ENCODE measurements at places on chromosomes 5 and 9. TPM values are rescaled to one million over a fixed set of nuclear protein-coding genes. Genes with fewer than 3 reads are reported as not detected.

GRCh38 chr9:126677188-126678084 lies 63.7 kb downstream of the LMX1B start:
- H3K27me3 ChIP-seq, result peaks cover 5% of the 10 kb centered on the region
- H3K4me3 ChIP-seq, result no peak overlapping the region
- H3K27ac ChIP-seq, result peak overlapping the region; percentile 60
- DNase-seq, result no peak
- no peaks in the 10 kb centered on the region for H3K36me3 ChIP-seq

DNA sequence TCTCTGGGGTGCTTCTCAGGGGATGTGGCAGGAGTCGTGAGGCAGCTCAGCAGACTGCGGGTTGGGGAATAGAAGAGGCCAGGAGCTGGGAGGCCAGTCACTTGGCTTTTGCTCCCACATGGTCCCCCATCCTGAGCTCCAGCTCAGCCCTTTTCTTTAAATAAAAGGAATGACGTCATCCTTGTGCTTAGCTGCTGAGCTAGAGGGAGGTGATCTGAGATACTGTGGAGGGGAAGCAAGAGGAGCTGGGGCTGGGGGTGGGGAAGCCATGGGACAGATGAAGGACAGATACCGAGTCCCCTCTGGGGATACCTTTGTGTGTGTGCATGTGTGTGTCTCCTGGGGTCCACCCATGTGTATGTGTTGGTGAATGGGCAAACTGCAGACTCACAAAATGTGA lies 89.0 kb upstream of the ARAP3 start:
- no peak for DNase-seq
- H3K36me3 ChIP-seq, result no peaks in the 10 kb centered on the region
- no peaks in the 10 kb centered on the region for H3K27me3 ChIP-seq
- H3K4me3 ChIP-seq, result no peak overlapping the region
- no peak overlapping the region for H3K27ac ChIP-seq

Gene RASEF
- not detected for total RNA-seq

- no peaks in the 10 kb centered on the region for H3K27me3 ChIP-seq
- no peak overlapping the region for H3K4me3 ChIP-seq
- no peaks in the 10 kb centered on the region for H3K36me3 ChIP-seq
- H3K27ac ChIP-seq, result no peak overlapping the region
Observed at GRCh38 chr5:133344266-133344665, 268.1 kb downstream of the FSTL4 start.

DNA sequence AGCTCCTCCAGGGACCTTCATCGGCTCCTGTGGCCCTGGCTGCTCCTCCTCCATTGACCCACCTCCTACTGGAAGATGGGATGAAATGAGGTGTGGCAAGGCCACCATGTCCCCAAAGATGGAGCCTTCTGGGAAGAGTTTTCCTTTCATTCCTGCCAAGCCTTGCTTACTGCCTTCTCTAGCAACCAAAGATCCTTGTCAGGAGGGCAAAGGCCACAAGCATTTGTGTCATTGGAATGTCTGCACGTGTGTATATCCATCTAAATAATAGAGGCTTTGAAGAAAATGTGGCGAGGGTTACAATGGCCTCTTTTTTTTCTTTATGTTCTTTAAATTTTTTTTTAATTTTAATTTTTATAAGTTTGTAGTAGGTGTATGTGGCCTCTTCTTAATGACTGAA lies 313.6 kb downstream of the ARHGEF28 start:
- H3K27me3 ChIP-seq, result no peaks in the 10 kb centered on the region
- peak overlapping the region; percentile 60 for H3K27ac ChIP-seq
- no peak overlapping the region for H3K4me3 ChIP-seq
- no peaks in the 10 kb centered on the region for H3K4me1 ChIP-seq
- DNase-seq, result peak; percentile 37
- no peaks in the 10 kb centered on the region for H3K36me3 ChIP-seq

DNA sequence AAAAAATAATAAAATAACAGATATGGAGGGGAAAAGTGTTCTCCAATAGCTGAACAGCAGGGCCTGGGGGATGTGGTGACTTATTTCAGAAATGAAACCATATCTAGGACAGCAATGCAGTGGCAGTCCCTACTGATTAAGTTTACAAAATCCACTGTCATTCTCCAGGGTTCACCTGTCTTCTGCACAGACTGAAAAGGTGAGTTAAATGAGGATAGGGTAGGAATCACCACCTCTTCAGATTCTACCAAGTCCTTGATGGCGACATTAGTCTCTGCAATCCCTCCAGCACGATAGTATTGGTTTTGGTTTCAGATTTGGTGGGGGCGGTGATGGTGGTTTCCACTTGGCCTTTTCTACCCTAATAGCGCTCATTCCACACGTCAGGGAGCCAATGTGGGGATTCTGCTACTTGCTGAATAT lies 32.3 kb upstream of the NPM1 start:
- H3K27me3 ChIP-seq, result no peaks in the 10 kb centered on the region
- no peak for DNase-seq
- no peaks in the 10 kb centered on the region for H3K36me3 ChIP-seq
- no peak overlapping the region for H3K27ac ChIP-seq

DNA sequence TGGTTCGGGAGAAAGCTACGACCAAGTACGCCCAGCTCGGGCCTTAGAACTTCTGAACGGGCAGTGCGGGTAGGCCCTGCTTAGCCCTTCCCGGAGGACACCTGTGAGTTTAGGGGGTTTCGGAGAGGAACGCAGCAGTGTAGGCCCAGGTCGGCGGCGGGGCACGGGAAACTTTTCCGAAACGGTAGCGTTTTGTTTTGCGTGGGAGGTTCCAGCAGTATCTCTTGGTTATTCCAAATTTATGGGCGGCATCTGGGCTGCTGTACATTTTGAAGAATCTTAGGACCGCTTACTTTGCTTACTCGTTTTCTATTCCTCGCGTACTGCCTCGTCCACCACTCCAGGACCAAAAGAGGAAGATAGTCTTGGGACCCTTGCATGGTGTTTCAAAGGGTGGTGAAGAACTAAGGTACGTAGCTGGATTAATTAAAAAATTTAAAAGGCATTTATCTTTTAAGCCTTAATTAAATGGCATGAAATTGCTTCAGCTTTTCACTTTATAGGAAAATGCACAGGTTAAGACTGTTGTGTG lies 492 bp downstream of the TENT2 start:
- no peak for DNase-seq
- no peaks in the 10 kb centered on the region for H3K27me3 ChIP-seq
- H3K36me3 ChIP-seq, result no peaks in the 10 kb centered on the region
- peak overlapping the region; percentile 97 for H3K4me3 ChIP-seq

GRCh38 chr5:68130253-68130652 lies 85.3 kb upstream of the PIK3R1 start:
- H3K27me3 ChIP-seq, result no peaks in the 10 kb centered on the region
- DNase-seq, result no peak
- H3K36me3 ChIP-seq, result no peaks in the 10 kb centered on the region

DNA sequence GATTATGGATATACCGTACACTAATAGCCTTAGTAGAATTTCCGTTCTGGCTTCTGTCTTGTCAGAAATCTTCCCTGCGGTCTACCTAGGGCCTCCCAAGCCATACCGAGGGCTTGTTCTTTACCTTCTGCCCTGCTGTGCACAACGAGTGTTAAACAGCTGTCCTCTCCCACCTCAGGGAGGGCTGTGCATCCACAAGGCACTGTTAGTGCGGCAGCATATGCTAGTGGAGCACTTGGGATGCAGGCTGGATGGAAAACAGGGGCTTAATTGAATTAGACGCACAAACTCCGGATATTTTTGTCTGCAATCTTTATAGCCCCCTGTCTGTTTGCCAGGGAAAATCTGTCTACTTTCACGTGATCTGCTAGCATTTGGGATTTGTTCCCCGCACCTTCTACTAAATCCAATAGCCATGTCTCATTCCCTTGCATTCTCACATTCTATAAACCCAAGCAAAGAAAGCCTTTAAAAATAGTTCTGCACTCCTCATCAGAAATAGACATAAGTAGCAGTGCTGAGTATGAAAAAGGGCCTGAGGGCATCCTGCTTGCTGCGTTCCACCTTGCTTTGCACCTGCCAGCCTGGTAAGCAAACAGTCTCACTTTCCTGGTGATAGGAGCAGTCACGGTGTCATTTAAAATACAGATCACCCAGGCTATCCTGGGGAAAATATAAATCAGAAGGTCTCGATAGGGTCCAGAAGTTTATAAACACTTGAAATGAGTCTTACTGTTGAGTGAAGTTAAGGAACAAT lies 382.6 kb downstream of the RASEF start:
- H3K4me1 ChIP-seq, result no peaks in the 10 kb centered on the region
- H3K27me3 ChIP-seq, result no peaks in the 10 kb centered on the region
- no peak overlapping the region for H3K27ac ChIP-seq
- no peak overlapping the region for H3K4me3 ChIP-seq
- no peaks in the 10 kb centered on the region for H3K36me3 ChIP-seq
- DNase-seq, result no peak

DNA sequence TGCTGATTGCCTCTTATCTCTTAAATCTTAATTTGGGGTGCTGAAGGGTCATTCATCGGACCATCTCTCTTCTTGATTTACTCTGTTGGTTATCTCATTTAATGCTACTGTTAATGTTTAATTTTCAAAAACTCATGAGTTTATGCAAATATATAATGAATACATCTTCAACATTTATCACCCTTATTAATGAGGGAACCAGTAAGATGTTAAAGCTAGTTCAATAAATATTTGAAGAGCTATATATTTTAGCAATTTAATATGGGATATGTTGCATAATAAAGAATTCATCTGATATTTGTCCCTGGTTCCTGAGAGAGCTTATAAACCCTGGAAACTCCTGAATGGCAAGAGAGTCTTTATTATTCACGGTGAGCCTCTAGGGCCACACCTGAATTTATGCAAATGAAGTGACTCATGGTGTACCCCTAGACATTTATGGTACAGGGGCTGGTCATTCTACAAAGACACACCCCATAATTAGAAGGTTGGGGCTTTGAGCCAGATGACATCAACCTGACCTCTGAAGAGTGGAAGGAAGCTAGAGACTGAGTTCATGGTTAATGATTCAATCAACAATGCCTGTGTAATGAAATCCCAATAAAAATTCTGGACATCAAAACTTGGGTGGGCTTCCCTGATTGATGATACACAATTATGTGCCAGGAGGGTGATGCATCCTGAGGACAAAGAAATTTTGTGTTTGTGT lies 339.5 kb upstream of the ZNF608 start:
- no peaks in the 10 kb centered on the region for H3K4me1 ChIP-seq
- no peaks in the 10 kb centered on the region for H3K27me3 ChIP-seq
- DNase-seq, result no peak
- H3K36me3 ChIP-seq, result no peaks in the 10 kb centered on the region

- H3K36me3 ChIP-seq, result no peaks in the 10 kb centered on the region
- H3K4me1 ChIP-seq, result no peaks in the 10 kb centered on the region
- no peaks in the 10 kb centered on the region for H3K27me3 ChIP-seq
- H3K27ac ChIP-seq, result no peak overlapping the region
- H3K4me3 ChIP-seq, result no peak overlapping the region
Observed at GRCh38 chr5:23466401-23466912, 41.0 kb upstream of the PRDM9 start.

DNA sequence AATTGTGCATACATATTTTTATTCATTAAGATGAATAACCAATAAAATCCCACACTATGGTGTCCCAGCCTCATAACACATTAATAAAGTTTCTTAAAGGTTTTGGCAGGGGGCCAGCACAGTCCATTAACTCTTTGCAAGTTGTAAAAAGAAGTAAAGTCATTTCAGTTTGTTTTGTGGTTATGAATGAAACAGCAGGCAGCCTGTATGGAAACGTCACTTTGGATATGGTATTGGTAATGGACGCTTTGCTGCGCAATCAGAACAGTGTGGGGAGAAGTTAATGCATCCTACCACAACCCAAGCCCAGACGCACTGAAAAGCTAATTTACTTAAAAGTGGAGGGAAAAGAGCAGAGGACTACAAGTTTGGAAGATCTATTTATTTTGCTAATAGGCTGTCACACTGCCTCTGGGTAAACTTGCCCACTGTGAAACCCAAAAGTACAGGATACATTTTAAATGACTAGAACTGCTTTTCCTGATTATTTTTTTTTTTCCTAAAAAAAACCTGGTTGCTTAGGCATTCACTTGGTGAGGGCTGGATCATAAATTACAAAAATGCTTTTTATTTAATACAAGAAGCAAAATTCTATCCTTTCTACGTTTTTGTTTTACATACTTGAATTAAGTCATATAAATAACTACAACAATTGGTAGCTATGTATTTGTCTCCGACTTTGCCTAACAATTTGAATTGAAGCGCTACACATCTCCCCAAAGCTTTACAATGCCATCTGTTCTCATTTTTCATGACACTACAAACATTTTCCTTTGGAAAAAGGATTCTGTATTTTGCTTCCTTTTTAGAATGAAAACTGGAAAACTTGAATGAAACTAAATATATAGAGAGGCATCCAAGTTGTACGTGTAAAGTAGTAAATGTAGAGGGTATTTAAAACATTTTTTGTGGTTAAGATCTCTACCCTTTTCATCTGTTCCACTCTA lies 104.3 kb downstream of the NFIB start:
- H3K4me1 ChIP-seq, result peaks cover 2% of the 10 kb centered on the region
- no peaks in the 10 kb centered on the region for H3K27me3 ChIP-seq
- H3K36me3 ChIP-seq, result no peaks in the 10 kb centered on the region

Gene CHSY3
- total RNA-seq, result 3.7 TPM

- no peaks in the 10 kb centered on the region for H3K4me1 ChIP-seq
- H3K27me3 ChIP-seq, result no peaks in the 10 kb centered on the region
- DNase-seq, result no peak
- H3K4me3 ChIP-seq, result no peak overlapping the region
Observed at GRCh38 chr9:137116027-137116507, 1.5 kb upstream of the DPP7 start.

GRCh38 chr5:156261275-156261939 lies 65.6 kb upstream of the SGCD start:
- no peak overlapping the region for H3K4me3 ChIP-seq
- H3K36me3 ChIP-seq, result no peaks in the 10 kb centered on the region
- H3K27me3 ChIP-seq, result no peaks in the 10 kb centered on the region
- no peak overlapping the region for H3K27ac ChIP-seq
- H3K4me1 ChIP-seq, result no peaks in the 10 kb centered on the region
- DNase-seq, result no peak

- no peak overlapping the region for H3K4me3 ChIP-seq
- H3K4me1 ChIP-seq, result no peaks in the 10 kb centered on the region
- H3K27ac ChIP-seq, result no peak overlapping the region
Observed at GRCh38 chr5:86124333-86124732, 493.4 kb upstream of the COX7C start.

Gene RRAGA
- 43.6 TPM for total RNA-seq

- DNase-seq, result no peak
- no peaks in the 10 kb centered on the region for H3K27me3 ChIP-seq
- H3K27ac ChIP-seq, result no peak overlapping the region
- no peaks in the 10 kb centered on the region for H3K36me3 ChIP-seq
- no peaks in the 10 kb centered on the region for H3K4me1 ChIP-seq
- H3K4me3 ChIP-seq, result no peak overlapping the region
Observed at GRCh38 chr5:167295681-167296005, 995.8 kb upstream of the WWC1 start.

Gene PCDHGB3
- 10.2 TPM for total RNA-seq
